ENCODE measurements at places on chromosomes 7 and 10.

DNA sequence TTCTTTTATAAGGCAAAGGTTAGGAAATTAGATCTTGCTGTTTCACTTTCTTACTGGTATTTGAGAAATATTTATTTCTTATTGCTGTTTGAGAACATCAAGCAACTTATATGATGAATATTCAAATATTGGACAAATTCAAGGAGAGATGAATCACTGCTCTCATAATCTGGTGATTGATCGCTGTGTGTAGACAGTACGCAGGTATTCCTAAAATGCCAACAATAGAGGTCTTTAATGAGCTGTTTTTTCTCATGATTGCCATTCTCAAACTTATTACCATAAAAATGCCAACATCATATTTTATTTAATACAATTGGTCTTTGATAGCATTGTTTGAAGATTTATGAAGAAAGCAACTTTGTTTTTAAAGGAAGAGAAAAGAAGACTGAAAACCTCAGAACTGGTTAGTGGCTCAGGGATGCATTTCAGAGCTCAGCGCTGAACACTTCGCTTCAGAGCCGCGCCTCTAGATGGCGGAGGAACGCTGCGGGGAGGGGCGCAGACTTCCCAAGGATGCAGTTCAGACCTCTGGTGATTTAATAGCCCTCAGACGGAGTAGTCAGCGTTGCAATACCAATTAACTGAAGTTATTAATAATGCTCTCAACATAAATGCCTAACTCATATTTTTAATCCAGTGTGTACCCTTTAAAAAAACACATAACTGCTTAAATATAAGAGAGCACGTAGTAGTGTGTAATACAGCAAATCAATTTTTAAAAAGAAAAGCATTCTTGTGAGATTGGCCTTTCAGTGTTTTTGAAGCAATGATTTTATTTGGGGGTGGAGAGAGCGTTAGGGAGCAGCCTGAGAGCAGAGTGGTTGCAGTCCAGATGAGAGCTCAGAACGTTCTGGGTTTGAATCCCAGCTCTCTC is 38.5 kb upstream of the STEAP4 start:
- DNase-seq, result peak; percentile 33

DNA sequence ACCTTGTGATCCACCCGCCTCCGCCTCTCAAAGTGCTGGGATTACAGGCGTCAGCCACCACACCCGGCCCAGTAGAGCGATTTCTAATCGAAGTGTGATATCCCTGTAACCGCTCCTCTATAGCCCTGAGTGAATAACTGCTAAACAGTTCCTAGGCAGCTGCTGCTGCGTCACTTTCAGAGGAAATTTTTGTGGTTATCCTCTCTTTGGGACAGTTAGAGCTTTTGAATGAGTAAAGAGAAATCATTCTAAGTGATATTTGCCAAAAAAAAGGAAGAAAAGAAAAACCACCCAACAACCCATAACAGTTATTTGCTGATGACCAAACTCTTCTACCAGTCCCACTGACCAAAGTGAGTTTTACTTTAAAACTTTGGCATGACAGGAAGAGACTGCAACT is 59.9 kb downstream of the MKX start:
- DNase-seq, result no peak

- no peak for DNase-seq
Measured at GRCh38 chr7:155260498-155260872, 37.2 kb upstream of the INSIG1 start.

GRCh38 chr10:17685233-17685840 is 41.4 kb downstream of the STAM start:
- no peak for DNase-seq

- no peak for DNase-seq
Measured at GRCh38 chr10:100894589-100895294, 18.0 kb upstream of the SLF2 start.

GRCh38 chr10:132733926-132734325 is 52.0 kb downstream of the NKX6-2 start:
- DNase-seq, result no peak

DNA sequence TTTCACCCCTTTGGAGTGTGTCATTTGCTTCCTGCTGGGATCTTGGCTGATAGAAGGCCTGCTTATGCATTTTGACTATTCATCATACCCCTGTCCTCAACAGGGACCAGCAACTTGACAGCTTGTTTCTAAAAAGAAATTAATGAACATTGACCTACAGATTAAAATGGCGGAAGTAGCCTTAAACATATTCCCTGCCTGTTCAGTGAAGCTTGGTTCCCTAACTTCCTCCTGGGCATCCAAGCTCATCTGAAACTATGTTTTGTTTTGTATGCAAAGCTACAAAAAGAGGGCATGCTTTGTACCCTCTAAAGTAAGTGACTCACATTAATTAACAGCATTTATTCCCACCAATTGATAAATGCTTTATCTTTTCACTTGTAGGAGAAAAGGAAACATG is 26.8 kb upstream of the CDK14 start:
- DNase-seq, result no peak

DNA sequence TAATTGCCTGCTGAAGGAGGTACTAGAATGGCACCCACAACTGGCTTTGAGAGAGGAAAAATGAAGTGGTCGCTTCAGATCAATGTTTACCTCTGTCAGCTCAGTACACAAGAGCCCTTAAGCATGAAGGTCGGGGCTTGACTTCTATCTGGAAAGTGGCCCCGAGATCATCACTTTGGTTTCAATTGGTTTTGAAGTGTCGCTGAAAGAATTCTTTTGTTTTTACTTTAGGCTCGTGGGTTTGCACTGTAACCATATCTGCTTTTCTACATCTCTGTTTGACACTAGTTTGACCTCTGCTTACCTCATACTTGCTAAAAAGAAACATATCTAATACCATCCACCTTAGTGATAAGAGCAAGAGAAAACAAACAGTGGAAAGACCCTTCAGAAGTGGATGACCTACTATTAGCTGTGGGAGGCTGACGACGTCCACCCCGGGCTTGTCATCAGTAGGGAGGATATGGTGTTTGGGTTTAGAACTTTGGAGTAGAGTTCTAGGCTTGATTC is 361.8 kb downstream of the GATA3 start:
- DNase-seq, result no peak

GRCh38 chr10:18423058-18423637 is 228.2 kb downstream of the NSUN6 start:
- no peak for DNase-seq

DNA sequence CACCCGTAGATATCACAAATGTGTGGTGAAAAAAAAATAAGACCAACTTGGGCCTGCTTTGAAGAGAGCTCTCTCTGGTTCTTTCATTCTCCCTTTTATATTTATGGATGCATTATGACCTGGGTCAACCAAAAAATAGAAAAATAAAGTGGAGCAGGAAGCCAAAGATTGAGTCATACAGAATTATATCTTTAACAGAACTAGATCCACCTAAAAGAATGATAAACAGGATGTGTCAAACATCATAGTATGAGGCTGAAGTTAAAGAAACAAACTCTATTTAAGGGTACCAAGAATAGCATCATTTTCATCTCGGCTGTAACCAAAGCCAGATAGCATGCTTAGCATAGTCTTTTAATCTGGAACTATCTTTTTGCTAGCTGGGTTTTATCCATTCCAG is 28.8 kb upstream of the NMT2 start:
- DNase-seq, result no peak

DNA sequence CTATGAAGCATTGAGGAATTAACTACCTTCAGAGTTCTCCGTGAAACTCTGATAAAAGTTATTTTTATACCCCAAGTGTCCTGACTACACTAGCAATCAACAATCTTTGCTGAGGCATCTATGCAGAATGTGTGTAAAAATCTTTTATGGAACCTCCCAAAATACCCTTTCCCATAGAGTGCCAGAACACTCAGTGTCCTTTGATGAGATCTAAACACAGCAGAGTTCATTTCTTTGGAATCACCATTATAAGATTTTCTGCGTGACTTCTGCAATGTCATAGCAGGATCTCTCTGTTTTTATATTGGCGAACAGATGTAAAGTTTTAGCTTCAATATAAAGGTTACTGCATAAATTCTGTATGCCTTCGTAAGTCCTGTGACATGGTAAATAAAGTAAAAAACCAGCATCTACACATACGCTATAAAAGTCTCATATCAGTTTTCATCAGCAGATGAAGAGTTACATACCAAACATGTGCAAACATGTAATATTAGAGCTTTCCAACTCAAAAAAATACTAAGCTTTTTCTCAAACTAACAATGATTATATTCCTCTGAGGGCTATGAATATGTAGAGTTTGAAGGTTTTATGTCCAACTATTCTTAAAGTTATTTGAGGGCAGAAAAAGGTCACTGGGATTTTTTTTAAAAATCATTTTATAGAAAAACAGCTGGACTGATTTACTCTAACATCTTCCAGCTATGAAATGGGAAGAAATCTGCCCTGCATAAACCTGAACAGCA is 67.2 kb downstream of the SKIDA1 start:
- DNase-seq, result peak; percentile 57

DNA sequence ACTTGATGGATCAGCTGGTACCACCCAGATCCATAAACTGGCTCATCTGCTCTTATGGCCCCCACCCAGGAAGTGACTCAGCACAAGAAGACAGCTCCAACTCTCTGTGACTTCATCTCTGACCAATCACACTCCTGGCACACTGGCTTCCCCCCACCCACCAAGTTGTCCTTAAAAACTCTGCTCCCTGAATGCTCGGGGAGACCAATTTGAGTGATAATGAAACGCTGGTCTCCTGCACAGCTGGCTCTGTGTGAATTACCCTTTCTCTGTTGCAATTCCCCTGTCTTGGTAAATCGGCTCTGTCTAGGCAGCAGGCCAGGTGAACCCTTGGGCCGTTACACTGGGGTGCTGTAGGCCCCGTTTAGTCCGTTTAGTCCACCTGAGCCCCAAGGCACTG is 23.4 kb upstream of the BNIP3 start:
- DNase-seq, result no peak

- no peak for DNase-seq
Measured at GRCh38 chr10:62643606-62644587, 160.6 kb upstream of the ADO start.

GRCh38 chr7:142438923-142439515 is 181.2 kb upstream of the PRSS58 start:
- DNase-seq, result no peak

GRCh38 chr10:52541006-52541473 is 227.0 kb downstream of the DKK1 start:
- DNase-seq, result no peak

DNA sequence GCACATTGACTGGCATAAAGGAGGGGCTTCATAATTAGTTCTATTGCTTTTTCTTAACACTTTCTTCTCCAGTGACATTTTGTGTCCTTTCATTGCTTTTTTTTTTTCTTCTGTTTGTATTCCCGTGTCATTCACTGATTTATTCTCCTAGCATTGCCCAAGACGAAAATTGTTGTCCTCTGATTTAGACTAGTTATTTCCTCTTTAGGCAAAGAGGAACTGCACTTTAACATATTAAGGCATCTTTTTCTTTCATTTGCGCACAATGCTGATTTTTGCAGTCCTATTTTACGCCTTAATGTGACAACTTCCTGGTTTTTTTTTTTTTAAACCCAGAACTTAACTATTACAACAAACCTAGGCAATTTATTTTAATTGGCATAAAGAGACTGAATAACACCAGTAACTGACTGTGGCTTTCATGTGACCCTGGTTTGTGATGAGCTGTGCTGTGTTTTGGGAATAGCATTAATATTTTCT is 39.7 kb downstream of the ARID5B start:
- no peak for DNase-seq

DNA sequence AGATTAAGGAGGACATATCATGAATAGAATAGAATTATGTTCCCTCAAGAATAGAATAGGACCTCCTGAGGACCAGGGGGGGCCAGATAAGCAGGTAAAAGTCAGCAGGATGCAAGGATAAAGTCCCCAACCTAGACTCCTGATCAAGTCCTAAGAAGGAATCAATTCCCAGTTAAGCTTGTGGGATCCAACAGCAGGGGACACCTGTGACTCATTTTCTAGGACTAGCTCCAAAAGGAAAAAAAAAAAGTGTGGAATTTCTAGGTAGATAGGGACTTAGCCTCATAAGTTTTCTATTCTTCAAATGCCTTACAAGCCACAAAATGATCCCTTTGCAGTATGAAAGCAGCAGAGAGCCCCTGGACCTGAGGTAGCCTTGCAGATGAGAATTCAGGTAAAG is 336.2 kb downstream of the WDR11 start:
- no peak for DNase-seq

DNA sequence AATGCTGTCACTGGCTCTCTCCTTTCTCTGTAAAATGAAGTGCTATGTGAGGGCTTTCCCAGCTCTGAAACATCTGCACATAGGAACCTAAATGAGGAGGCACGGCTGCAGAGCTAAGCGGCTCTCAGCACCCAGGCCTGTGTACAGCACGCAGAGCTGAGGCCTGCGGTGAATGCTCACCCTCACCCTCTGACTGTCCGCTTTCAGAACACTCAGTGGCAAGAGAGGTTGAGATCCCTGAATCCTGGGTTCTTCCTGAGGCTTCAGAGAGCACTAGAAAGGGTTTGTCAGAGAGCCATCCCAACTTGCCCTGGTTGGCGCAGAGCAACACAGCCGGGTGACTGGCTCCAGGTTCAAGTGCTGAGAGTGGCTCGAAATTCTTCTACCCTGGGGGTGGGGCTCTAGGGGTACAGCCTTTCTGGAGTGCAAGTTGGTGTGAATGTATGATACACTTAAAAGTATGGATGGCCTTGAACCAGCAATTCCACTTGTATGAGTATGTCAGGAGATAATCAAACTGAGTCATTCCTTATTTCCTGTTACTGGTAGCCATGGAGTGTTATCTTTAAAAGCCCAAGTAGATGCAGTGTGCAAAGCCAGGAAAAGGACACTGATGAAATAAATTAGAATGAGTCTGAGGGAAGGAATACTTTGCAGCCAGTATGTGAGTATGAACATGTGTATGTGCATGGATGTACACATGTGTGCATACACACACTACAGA is 1.7 kb upstream of the CCDC201 start:
- no peak for DNase-seq

- no peak for DNase-seq
Measured at GRCh38 chr10:3830946-3831345, 45.9 kb upstream of the KLF6 start.

- no peak for DNase-seq
Measured at GRCh38 chr7:75969704-75970498, 24.5 kb downstream of the TMEM120A start.

DNA sequence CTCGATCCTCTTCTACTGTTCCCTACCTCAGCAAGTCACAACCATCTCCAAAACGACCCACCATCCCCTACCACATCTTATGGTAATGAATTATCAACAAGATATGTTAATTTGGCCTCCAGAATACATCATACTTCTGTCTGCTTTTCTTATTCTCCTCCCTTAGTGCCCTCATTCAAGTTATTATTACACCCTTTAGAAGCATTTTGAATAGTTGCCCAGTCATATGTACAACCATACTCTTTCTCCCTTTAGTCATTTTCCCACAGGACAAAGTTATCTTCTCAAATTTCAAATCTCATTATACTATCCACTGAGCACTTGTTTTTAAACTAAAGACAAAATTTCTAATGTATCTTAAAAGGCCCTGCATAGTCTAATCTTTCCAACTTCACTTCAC is 71.0 kb downstream of the GNAT3 start:
- DNase-seq, result no peak

- no peak for DNase-seq
Measured at GRCh38 chr7:42714356-42714755, 197.5 kb downstream of the C7orf25 start.

All from right renal pelvis (tissue), 4 donors.